Astrocyte of the spinal cord (primary cell): ENCODE measurements at places on chromosomes 5 and 9.
A peak's percentile ranks its signal among the peaks of the same experiment; 100 is the strongest.

DNA sequence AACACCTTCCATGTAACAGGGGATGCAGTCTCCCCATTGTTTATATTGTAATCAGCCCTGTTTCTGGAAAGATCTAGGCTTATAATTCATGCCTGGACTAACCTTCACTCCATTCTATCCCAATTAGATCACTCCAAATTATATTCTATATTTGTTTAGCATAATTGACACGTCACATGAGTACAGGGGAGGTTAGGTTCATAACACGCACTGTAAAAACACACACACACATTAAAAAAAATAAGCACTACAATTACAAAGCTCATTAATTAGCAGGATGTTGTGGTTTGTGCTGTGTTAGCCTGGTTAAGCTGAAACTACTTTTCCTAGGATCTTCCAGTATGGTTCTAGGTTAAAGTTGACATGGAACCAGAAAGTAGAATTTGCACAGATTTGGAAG lies 126.0 kb downstream of the MLLT3 start:
- DNase-seq: no peak

DNA sequence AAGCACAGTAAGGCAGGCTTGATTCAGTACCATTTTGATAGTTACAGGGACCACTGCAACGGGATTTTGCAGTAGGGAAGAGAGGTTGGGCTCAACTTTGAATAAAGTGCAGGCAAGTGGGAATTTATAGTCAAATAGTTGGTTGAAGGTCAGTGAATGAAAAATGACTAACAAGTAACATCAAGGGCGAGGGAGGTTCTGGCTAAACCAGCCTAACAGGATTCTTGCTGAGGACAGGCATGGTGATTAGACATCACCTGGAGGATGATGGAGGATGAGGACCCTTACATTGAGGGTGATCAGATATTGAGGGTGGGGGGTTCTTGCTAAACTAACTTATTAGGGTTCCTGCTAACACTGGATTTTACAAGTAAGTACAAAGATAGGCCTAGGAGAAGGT lies 66.1 kb upstream of the SMC5 start:
- DNase-seq: no peak

DNA sequence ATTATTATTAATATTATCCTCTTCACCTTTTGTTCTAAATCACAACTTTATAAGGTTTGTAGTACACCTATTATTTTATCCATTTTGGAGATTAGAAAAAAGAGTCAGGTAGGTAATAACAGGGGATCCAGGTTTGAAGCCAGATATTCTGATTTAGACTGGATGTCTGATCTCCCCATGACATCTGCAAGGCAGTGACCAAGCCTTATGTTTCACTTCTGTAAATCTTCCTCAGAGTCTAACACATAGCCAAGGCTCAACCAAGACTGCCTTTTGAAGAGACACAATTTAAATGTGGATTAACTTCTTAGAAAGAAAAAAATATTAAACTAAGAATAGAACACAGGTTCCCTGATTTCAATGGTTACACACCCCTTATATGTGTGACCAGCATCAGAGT lies 44.2 kb downstream of the CETN3 start:
- no peak for DNase-seq

- no peak for DNase-seq
Measured at GRCh38 chr9:114155995-114156656, 789 bp downstream of the COL27A1 start.

GRCh38 chr9:32955655-32956478 lies 45.6 kb downstream of the APTX start:
- no peak for DNase-seq

- no peak for DNase-seq
Measured at GRCh38 chr9:117411547-117411946, 3.3 kb downstream of the ASTN2 start.

- no peak for DNase-seq
Measured at GRCh38 chr9:125589287-125589686, 117.7 kb downstream of the MAPKAP1 start.

DNA sequence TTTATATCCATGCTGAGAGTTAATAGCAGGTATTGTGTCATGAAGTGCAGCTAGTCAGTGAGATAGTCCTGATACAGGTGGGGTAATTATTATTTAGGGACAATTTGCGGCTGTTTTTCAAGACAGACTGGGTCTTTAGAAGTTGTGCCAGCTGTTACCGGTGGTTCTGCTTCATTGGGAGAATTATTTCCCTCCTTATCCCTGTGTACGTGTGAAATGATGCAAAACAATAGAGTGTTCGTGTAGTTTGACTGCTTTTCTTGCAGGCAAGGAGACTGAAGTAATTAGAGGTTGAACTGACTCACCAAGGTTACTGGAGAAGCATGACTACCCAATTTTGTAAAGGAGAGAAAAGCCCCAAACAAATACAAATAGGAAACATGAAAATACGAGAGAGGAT lies 101.7 kb downstream of the ARRDC3 start:
- peak; percentile 86 for DNase-seq
